ENCODE measurements at places on chromosomes 1 and 21.

GRCh38 chr1:198893141-198893540, 254.3 kb downstream of the PTPRC start:
- DNase-seq: no peak

DNA sequence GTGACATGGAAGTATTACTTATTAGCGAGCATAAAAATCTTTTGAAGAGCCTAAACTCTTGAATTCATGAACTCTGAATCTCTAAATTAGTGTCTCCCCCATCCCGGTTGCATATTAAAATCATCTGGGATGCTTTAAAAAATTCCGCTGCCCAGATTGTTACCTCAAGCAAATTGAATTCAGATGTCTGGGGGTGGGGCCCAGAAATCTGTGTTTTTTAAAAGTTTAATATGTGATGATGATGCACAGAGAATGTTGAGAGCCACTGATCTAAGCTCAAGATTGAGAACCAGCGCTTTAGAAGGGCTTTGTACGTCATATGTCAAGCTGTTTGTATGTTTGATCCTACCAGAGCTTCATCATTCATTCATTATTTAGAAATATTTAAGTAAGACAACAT, 446.8 kb downstream of the NUF2 start:
- no peak for DNase-seq

DNA sequence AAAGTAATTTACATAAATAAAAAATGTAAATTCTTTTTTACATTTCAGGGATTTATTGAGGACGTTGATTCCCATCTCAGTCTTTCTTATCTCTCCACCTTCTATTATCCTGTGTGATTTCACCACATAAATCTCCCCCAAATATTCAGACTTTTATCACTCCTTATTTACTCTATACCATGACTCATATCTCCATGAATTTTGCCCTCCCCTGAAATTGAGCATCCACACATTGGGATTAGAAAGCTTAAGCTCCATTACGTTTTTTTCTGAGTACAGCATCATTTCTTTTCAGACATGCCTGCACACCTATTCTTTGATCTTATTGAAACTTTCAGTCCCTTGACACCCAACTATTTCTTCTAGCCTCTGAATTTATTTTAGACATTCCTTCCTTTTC, 111.2 kb downstream of the IFI44 start:
- no peak for DNase-seq

- no peak for DNase-seq
Measured at GRCh38 chr1:119662034-119662437, 14.0 kb upstream of the ZNF697 start.

GRCh38 chr21:45900034-45900868, 81.3 kb upstream of the COL6A1 start:
- DNase-seq: no peak

DNA sequence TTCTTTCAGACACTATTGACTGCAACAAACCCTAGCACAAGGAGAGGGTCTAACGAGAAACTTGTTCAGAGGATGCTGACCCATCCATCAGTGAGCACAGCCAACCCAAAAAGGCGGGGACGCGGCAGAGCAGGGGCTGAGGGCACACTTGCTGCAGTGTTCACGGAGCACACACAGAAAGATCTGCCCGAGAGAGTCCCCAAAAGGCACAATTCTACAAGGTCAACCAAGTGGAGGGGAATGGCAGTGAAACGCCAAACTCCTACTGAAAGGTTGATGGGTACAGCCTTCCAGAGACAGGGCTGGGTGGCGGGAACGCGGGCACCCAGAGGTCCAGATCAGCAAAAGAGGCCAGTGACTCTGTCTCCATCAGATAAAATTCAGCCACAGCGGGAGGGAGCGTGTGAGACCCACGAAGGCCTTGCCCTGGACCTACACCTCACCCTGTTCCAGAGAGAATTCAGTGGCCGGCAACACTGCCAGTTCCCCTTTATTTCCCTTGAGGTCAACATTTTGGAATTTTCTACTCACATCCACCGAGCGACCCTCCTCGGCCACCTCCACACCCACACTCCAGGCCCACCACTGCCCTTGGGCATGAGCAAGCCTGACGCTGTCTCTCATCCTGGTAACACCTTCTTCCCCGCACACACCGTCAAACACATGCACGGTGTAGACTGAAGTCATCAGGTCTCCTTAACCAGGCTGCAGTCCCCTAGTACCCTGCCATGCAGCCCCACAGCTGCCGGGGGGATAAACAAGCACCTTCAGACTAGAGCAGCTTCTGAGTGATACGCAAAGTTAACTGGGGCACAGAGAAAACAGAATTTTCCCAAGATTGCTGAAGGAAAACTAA, 5.5 kb downstream of the GNG4 start:
- no peak for DNase-seq
